ENCODE measurements at places on chromosomes 6 and 20. TPM values are rescaled to one million over a fixed set of nuclear protein-coding genes. Genes with fewer than 3 reads are reported as not detected.

The CRISP3 gene
- total RNA-seq = not detected

The ANKEF1 gene
- total RNA-seq = 6.1 TPM

The HSPA12B gene
- total RNA-seq = 3.4 TPM

The NKX2-4 gene
- total RNA-seq = not detected

The HNF4A gene
- 125 TPM for total RNA-seq

The ASIP gene
- not detected for total RNA-seq

The MBOAT1 gene
- total RNA-seq = 77.0 TPM

The CTCFL gene
- not detected for total RNA-seq

The NR2E1 gene
- not detected for total RNA-seq

The LRRC1 gene
- 57.7 TPM for total RNA-seq

The RXRB gene
- total RNA-seq = 51.1 TPM

The MUC21 gene
- total RNA-seq = not detected

The FANCE gene
- 5.0 TPM for total RNA-seq

The RAET1E gene
- 0.16 TPM for total RNA-seq

The CDK19 gene
- total RNA-seq = 34.3 TPM

The RCAN2 gene
- total RNA-seq = 6.6 TPM

The ZC3H12D gene
- total RNA-seq = 8.9 TPM

The ANKS1A gene
- total RNA-seq = 33.3 TPM

The SLC29A1 gene
- 14.8 TPM for total RNA-seq

The RAB23 gene
- 8.7 TPM for total RNA-seq

The DNAH8 gene
- 0.03 TPM for total RNA-seq

The FKBP1C gene
- 0.32 TPM for total RNA-seq

The CDSN gene
- total RNA-seq = not detected

The FAM162B gene
- 0.96 TPM for total RNA-seq

The TMEM239 gene
- not detected for total RNA-seq

The MAS1 gene
- total RNA-seq = not detected

The NMBR gene
- total RNA-seq = not detected

The PEDS1 gene
- total RNA-seq = 34.3 TPM

The OOEP gene
- not detected for total RNA-seq

The NCOA6 gene
- total RNA-seq = 44.3 TPM

The GLP1R gene
- not detected for total RNA-seq

The XKR7 gene
- 0.13 TPM for total RNA-seq

The PHACTR1 gene
- total RNA-seq = 2.7 TPM

The GPLD1 gene
- total RNA-seq = 1.8 TPM

The PI16 gene
- 0.46 TPM for total RNA-seq

The SLC16A10 gene
- total RNA-seq = 6.0 TPM

The IL17F gene
- not detected for total RNA-seq

The TMEM244 gene
- total RNA-seq = not detected

The SAPCD1 gene
- 9.6 TPM for total RNA-seq

The SPATS1 gene
- total RNA-seq = not detected

The PDYN gene
- not detected for total RNA-seq

The HCRTR2 gene
- total RNA-seq = not detected

The STMND1 gene
- 0.47 TPM for total RNA-seq

The ZC2HC1B gene
- total RNA-seq = not detected

The CDH26 gene
- total RNA-seq = 2.2 TPM

The ATP6V1G2 gene
- 1.2 TPM for total RNA-seq

The CRISP2 gene
- not detected for total RNA-seq

The SNAP25 gene
- 10.5 TPM for total RNA-seq

The RIMS4 gene
- total RNA-seq = 2.0 TPM

The APCDD1L gene
- total RNA-seq = 0.29 TPM

The ZFAND3 gene
- 63.9 TPM for total RNA-seq

The TOMM6 gene
- 116 TPM for total RNA-seq
